ENCODE measurements at places on chromosomes 3 and 15. TPM values are rescaled to one million over a fixed set of nuclear protein-coding genes. Genes with fewer than 3 reads are reported as not detected.

DNA sequence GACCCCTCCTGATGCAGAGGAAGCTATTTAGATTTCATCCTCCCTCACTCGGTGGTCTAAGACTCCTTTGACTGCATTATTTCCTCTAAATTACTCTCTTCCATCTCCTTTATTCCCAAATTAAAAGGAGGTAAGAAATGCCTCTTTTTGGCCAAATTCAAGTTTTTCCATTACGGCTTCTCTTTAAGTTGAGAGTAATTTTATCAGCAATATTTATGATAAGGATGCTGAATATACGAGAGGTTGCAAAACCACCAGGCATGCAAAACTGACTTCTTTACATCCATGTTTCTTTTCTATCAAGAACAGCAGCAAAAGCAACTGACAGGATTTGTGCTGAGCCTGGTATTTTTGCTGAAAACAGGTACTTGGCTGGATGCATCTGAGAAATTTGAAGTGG lies 262.0 kb upstream of the RARB start:
- no peak for DNase-seq

DNA sequence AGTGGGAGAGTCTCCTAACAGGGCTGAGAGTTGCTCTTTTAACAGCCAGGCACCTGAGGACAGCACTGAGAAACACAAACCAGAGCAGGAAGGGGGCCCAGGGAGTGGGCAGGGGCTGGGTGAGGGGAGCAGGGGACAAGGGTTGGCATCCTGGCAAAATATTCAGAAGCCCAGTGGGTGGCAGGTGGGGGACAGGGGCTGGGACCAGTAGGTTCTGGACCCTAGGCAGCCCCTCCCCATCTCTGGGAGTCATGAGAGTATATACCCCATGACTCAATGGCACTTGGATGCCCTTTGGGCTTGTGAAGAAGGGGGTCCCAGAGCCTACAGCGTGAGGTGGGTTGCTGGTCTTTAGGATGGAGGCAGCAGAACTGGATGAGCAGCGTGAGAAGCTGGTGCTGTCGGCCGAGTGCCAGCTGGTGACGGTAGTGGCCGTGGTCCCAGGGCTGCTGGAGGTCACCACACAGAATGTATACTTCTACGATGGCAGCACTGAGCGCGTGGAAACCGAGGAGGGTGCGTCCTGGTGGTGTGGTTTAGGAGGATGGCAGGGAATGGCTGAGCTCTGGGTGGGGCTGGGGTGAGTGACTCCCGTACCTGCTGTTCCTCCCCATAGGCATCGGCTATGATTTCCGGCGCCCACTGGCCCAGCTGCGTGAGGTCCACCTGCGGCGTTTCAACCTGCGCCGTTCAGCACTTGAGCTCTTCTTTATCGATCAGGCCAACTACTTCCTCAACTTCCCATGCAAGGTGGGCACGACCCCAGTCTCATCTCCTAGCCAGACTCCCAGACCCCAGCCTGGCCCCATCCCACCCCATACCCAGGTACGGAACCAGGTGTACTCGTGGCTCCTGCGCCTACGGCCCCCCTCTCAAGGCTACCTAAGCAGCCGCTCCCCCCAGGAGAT lies 24.2 kb downstream of the NBEAL2 start:
- DNase-seq: no peak

GRCh38 chr3:97899331-97899730 lies 72.9 kb downstream of the RIOX2 start:
- no peak for DNase-seq

DNA sequence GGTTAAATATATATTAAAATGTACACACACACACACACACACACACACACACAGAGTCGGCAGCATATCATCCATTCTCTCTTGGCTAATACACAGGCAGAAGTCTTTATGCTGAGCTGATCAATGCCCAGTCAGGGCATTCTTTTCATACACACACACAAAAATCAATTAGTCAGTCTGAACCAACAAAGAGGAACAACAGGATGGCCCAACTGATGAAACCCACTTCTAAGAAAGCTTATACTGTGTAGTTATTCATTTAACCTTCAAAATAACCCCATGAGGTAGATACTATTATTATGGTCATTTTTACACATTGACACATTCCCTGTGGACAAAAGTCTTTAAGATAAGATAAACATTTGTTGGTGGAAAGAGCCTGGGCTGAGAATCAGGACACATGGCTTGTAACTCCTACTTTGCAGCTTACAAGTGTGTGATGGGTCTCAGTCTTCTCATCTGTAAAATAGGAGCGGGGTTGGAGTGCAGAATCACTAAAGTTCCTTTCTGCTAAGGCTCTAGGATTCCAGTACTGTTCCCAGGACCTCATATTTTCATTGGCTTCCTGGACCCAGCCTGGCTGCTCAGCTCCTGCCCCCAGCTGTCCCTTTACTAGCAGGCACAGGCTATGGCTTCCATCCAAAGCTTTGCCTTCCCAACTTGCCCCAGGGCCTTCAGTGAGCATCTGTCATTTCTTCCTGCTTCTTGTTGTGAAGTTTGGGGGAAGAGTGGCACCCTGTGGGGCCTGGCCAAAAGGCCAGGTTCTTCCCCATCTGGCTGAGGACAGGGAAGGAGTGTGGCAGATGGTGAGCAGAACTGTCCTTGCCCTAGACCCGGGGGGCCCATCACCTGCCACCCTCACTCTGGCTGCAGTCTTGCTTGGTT lies 27.2 kb upstream of the GLCE start:
- no peak for DNase-seq

DNA sequence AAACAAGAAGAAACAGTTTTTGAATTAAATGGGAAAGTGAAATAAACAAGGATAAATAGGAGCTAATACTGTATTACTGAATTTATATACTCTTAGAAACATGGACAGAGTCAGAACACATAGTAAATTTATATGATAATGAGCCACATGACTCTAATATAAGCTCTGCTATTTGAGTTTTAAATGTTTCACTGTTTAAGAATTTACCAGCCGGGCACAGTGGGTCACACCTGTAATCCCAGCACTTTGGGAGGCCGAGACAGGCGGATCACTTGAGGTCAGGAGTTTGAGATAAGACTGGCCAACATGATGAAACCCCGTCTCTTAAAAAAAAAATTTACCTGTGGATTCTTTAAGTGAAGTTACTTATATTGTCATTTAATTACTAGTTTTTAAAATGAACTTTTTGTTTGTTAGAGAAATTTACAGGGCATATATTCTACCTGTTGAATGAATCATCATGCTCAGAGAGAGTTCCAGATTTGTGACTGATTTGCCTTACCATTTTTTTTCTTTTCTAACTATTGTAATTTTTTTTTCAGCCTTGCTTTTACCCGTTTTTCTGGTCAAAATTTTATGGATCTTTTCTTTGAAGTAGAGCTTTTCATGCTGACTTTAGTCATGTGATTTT lies 125.7 kb downstream of the TCF12 start:
- no peak for DNase-seq

DNA sequence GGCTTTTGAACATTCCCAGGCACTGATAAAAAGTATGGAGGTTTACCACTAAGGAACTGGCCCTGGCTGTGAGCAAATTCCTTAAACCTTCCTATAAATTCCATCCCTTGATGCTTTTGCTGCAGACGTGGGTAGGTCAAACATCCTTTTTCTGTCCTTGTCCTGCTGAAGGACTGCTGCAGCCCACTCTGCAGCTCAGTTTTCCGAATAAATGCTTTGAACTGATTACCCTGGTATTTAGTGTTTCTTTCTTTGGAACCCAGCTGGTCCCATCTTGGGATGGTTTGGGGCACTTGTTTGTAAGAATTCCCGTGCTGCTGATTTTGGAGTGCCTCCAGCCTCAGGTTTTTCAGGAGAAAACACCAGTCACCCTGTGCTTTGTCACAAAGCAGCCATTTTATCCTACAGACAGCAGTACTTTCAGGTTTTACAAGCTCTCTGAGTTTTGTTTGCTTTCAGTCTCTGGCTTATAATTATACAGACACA lies 815.9 kb downstream of the VGLL3 start:
- DNase-seq: no peak

GRCh38 chr3:11651900-11652299 lies 8.2 kb upstream of the VGLL4 start:
- no peak for DNase-seq

DNA sequence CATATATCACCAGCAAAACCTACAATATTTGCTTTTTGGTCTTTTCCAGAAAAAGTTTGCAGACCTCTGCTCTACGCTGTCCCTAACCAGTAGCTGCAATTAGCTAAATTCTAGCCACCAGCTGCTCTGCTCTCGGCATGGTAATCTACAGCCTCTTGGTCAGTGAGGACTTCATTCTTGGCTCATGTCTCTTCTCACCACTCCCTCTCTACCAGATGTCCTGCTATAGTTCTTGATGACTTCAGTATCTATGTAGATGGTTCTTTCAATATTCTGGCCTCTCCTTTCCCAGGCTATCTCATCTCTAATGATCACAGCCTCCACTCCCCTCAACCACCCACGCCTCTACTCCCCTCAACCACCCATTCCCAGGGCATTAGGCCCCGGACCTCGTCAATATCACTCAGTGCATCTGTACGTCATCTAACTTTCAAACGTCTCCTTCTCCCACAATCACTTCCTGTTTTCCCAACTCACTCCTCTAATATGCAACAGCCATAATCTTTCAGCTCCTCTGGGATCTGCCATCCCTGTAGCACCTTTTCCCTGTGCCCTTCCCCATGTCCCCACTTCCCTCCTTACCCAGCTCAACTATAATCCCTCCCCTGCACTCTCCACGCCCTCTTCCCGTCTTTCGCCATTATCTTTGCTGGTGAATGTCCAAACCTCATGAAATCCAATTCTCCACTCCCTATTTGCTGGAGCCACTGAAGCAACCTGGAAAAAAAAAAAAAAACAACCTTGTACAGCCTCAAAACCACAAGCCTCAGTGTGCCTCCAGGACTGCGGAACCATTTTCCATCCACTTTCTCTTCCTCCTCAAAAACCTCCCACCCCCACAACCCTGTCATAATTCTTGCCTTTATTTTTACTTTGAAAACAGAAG lies 429.4 kb upstream of the PROK2 start:
- DNase-seq: no peak

- no peak for DNase-seq
Measured at GRCh38 chr3:34292605-34293300, 494.3 kb downstream of the PDCD6IP start.

DNA sequence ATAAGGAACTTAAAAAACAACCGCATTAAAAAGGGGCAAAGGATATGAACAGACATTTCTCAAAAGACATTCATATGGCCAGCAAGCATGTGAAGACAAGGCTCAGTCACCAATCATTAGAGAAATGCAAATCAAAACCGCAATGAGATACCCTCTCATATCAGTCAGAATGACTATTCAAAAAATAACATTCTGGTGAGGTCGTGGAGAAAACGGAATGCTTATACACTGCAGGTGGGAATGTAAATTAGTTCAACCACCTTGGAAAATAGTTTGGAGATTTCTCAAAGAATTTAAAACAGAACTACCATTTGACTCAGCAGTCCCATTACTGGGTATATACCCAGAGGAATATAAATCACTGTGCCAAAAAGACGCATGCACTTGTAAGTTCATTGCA lies 496.6 kb upstream of the SGO1 start:
- no peak for DNase-seq

DNA sequence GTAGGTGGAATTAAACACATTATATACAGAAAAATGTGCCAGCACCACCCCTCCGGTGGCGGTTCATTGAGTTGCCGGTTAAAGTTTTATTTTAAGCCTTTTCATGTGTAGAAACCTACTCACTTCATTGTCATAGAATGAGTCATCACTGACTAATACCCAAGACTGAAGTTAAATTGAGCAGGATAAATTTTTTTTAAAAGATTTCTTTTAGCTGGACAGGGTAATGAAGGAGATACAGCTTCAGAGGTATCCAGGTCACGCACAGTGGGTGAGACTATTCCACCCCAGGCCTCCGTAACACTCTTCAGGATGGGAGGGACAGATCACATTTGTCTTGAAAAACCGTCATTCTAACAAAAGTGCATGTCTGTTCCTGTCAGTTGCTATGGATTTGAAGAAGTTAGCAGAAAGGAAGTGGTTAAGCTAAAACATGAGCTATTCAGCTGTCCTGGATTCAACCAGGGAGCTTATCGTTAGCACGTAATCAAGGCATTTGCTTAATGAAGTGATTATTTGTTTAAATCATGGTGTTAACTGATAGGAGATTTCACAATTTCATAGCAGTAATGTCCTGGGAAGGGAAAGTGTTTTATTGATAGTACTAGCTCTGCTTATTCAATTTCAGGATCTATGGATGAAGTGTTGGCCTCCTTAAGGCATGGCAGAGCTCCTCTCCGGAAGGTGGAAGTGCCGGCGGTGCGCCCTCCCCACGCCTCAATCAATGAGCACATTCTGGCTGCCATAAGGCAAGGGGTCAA lies 23.4 kb downstream of the WHAMM start:
- DNase-seq: no peak

DNA sequence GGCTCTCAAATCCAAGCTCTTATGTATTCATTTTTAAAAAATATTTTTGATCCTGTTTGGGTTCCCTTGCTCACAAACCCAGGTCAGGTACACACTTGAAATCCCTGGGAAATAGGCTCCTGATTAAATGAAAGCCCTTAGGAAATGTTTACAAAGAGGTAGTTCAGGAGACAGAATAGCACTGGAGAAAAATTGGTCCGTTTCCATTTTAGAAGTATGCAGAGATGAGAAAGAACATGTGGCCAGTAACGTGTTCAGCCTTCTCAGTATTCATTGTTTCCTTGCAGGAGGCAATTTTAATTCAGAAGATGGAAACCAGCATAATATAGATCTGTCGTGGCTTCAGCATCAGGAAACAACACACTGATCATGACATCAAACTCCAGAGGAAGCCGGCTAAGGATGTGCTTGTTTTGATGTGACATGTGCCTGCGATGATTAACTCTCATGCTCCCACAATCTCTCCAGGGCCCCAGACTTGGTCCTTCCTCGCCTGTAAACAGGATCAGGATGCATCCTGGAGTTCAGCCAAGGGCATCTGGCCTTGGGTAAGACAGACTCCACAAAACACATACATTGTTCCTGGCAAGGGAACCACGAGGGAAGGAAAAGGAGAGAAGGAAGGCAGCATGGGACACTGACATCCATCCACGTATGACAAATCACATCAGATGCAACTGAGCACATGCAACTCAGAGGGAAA lies 350.5 kb upstream of the THBS1 start:
- DNase-seq: no peak

Gene AHSG
- 90.9 TPM for polyA plus RNA-seq

Gene C3orf20
- polyA plus RNA-seq: 0.19 TPM

Gene DUOXA2
- polyA plus RNA-seq: 0.10 TPM

Gene SUCNR1
- 9.4 TPM for polyA plus RNA-seq

Gene PLSCR5
- not detected for polyA plus RNA-seq

Gene IL16
- 5.4 TPM for polyA plus RNA-seq

Gene ACTRT3
- polyA plus RNA-seq: 4.9 TPM

Gene RASL12
- 8.1 TPM for polyA plus RNA-seq

Data from left renal cortex interstitium (tissue), 4 donors.